Activated CD8-positive, alpha-beta T cell treated with anti-CD3 and anti-CD28 coated beads for 36 hours (primary cell): ENCODE measurements at places on chromosomes 2 and 18. TPM values are rescaled to one million over a fixed set of nuclear protein-coding genes. Genes with fewer than 3 reads are reported as not detected.

MYO3B gene
- total RNA-seq, result 0.20 TPM

ABCB11 gene
- not detected for total RNA-seq

C2orf66 gene
- not detected for total RNA-seq

KIF5C gene
- 10.2 TPM for total RNA-seq

INPP4A gene
- total RNA-seq, result 46.7 TPM

MYOM1 gene
- 1.0 TPM for total RNA-seq

B4GALT6 gene
- total RNA-seq, result 1.7 TPM

KHK gene
- total RNA-seq, result 6.7 TPM

DNA sequence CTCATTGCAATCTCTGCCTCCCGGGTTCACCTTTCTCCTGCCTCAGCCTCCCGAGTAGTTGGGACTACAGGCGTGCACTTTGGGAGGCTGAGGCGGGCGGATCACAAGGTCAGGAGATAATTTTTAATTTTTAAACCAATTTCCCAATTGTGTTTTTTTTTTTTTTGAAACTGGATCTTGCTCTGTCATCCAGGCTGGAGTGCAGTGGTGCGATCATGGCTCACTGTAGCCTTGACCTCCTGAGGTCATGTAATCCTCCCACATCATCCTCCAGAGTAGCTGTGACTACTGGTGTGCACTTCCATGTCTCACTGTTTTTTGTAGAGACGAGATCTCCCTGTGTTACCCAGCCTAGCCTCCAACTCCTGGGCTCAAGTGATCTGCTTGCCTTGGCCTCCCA is 49.3 kb downstream of the GLS start:
- no peak for DNase-seq

DNA sequence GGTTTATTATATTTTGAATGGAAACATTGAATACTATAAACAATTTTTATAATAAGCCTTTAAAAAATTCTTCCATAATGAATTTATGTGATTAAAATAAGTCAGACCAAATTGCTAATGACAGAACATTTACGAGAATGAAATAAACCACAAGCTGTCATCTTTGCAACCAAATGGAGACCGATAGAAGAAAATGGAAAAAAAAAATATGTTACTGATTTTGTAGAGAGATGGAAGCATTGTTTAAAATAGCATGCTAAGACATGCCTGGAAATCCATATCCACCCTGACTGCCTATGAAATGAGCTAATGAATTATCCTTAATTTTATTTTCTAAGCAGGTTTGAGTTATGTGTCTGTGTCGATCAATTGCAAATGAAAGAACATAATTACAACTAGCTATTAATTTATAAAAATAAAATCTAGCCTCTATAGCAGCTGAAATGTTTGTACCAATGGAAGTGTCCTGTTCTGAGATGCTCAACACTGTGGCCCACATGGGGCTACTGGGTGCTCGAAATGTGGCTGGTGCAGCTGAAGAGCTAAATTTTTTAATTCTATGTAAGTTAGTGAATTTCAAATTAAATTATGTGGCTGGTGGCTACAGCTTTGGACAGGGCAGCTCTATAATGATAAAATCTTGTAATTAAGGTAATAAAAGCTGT is 832.8 kb downstream of the RNF144A start:
- DNase-seq, result no peak

- DNase-seq, result no peak
Observed at GRCh38 chr18:49833814-49834213, 20.5 kb upstream of the ACAA2 start.

GRCh38 chr2:136281281-136282114 is 163.5 kb upstream of the CXCR4 start:
- peak; percentile 67 for DNase-seq

GRCh38 chr18:74652392-74652988 is 54.8 kb downstream of the ZNF407 start:
- no peak for DNase-seq

GRCh38 chr2:65979446-65979845 is 455.5 kb upstream of the MEIS1 start:
- DNase-seq, result no peak

GRCh38 chr18:37270038-37270665 is 295.4 kb downstream of the CELF4 start:
- peak; percentile 59 for DNase-seq

- peak; percentile 42 for DNase-seq
Observed at GRCh38 chr2:12619975-12620374, 96.8 kb upstream of the TRIB2 start.

GRCh38 chr2:11196246-11196645 is 41.0 kb downstream of the SLC66A3 start:
- no peak for DNase-seq

- DNase-seq, result no peak
Observed at GRCh38 chr18:13233787-13234783, 15.5 kb downstream of the LDLRAD4 start.

GRCh38 chr2:161078211-161078539 is 82.1 kb upstream of the TANK start:
- no peak for DNase-seq

DNA sequence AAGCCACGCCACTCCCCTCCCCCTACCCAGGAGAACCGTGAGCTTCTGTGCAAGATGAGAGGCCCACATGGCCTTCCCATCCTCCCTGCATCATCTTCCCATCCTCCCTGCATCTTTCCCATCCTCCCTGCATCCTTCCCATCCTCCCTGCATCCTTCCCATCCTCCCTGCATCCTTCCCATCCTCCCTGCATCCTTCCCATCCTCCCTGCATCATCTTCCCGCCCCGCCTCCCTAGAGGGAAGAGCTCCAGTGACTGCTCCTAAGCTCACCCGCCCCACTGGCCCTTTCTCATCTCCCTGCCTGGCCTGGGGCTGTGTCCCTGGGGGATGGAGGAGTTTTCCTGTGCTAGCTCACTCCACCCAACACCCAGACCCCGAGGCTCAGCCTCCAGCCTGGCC is 93.3 kb upstream of the ASAP2 start:
- DNase-seq, result no peak

- no peak for DNase-seq
Observed at GRCh38 chr2:177433402-177433801, 40.8 kb downstream of the AGPS start.

DNA sequence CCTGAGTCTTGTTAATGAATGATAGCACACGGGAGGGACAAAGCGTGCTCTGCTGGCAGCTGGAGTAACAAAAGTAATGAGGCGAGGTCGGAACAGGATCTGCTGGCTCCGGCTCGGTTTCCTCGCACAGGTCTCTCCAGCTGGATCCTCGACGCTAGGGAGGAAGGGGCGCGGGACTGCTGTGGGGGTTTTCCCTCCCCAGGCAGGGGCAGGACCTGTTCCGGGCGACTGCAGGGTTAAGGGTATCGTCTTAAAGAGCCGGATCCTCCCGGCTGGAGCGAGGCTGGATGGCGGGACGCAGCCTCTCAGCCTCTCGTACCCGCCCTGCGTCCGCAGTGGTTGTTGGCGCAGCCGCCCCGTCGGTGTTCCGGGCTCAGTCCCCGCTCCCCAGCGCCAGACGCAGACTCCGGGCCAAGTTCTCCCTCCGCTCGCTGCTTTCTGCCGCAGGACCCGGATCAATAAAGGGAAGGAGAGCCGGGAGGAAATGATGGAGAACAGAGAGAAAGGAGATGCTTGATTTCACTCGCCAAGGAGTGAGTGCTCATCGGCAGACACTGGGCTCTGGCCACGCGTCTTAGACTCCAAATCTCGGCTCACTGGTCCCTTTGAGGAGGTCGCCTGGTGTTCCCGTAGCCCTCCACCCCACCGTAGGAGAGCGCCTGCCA is 1.1 kb upstream of the LIPG start:
- peak; percentile 8 for DNase-seq

- DNase-seq, result no peak
Observed at GRCh38 chr2:182463760-182464159, 36.9 kb upstream of the PDE1A start.

DNA sequence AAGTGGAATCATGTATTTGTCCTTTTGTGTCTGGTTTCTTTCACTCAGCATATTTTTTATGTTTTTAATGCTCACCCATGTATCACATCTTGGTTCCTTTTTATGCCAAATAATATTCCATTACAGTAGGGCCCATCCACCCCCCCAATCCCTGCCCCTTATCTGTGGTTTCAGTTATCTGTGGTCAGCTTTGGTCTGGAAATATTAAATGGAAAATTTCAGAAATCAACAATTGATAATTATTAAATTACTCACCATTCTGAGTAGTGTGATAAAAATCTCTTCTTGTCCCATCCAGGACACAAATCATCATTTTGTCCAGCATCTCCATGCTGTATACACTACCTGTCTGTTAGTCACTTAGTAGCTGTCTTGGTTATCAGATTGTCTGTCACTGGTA is 66.7 kb downstream of the BIRC6 start:
- no peak for DNase-seq

- no peak for DNase-seq
Observed at GRCh38 chr2:20514596-20515269, 67.9 kb downstream of the RHOB start.
